Activated CD4-positive, alpha-beta memory T cell treated with anti-CD3 and anti-CD28 coated beads, Interleukin-2, amount 10 ng/mL, durations not matched to agents 7 days and 5 days (primary cell): ENCODE measurements at places on chromosomes 4 and X.

GRCh38 chr4:189001971-189002450 is 862.8 kb downstream of the TRIML1 start:
- DNase-seq = no peak

GRCh38 chr4:94848326-94848725 is 90.6 kb downstream of the BMPR1B start:
- no peak for DNase-seq

DNA sequence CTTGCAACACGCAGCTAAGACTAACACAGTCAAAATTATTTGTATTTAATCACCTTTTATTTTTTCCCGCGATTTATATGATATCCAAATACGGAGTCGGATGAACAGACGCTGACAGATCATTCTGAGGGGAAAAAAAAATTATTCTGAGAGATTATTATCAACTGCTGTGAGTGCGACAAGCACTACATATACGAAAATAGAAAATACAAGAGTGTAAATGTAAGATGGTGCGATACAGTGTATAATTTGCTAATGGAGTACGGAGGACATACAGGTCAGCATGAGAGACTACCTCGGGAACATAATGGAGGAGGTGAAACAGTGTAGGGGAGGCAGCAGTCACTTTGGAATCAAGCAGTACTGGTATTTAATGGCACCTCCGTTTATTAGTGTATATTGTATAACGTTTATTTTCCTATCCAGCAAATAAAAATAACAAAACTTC is 2.8 kb upstream of the LIN54 start:
- DNase-seq = no peak

- no peak for DNase-seq
These were observed 1431.1 kb upstream of the PCDH7 start for GRCh38 chr4:29289118-29289517.

DNA sequence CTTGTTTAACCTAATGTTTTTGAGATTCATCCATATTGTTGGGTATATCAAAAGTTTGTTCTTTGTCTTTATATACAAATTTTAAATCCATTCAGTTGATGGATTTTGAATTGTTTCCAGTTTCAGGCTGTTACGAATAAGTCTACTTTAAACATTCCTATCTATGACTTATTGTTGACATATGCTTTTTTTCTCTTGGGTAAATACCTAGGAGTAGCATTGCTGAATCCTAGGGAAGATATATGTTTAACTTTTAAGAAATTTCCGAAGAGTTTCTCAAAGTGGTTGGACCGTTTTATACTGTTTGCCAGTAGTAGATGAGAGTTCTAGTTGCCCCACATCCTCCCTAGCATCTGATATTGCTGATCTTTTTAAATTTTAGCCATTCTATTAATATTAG is 60.9 kb upstream of the IL13RA1 start:
- no peak for DNase-seq

GRCh38 chrX:22203186-22203585 is 69.5 kb upstream of the CBLL2 start:
- no peak for DNase-seq

DNA sequence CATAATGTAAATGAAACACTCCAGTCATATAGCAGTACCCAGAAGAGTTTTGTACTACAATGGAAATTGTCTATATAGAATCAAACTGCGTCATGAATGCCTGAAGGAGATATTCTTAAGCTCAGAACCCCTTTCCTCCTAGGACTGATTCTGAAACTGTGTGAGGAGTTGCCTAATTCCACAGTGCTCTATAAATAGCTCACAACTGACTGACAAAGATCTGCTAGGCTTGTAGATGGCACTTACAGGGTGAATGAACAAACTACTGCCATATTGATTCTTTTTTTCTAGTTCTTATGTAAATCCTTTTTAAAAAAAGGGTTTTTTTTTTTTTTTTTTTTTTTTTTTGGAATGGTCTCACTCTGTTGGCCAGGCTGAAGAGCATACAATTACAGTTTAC is 30.1 kb upstream of the UGT2B17 start:
- DNase-seq = no peak

GRCh38 chr4:98508829-98509598 is 149.4 kb downstream of the TSPAN5 start:
- DNase-seq = no peak

- DNase-seq = no peak
These were observed 58.7 kb upstream of the KLF3 start for GRCh38 chr4:38605181-38605752.

DNA sequence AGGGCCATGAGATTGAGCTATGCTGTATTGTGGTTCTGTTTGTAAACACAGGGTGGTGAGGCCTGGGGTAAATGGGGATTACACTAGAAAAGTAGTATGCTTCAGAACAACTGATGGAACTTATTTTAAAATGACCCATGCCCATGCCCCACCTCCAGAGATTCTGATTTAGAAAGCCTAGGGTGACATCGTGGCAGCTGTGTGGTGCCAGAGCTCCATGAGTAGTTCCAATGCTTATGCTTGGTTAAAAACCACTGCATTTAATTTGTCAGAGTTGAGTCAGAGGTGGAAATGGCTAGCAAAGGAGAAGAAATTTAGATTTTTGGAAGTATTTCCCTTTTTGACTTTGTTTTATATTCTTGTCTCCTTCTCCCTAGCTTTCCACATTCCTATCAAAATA is 63.4 kb upstream of the PDE5A start:
- no peak for DNase-seq

GRCh38 chrX:93461060-93461459 is 212.3 kb downstream of the NAP1L3 start:
- DNase-seq = no peak

DNA sequence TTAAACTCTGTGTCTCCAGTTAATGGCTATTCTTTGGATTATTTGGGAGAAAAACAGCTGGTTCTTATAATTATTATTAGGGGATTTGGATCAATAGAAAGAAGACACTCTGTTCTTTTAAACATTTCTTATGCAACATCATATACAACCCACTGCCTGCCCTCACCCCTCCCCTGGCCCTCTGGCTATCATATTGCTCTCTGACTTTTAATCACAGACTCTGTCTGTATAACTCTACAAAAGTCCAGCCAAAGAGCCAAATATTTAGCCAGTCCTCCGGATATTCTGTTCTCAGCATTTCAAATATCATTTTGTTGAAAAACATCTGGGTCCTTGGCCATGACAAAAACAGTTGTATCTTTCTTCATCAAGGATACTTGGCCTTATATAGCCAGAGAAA is 19.0 kb upstream of the PACRGL start:
- DNase-seq = no peak

DNA sequence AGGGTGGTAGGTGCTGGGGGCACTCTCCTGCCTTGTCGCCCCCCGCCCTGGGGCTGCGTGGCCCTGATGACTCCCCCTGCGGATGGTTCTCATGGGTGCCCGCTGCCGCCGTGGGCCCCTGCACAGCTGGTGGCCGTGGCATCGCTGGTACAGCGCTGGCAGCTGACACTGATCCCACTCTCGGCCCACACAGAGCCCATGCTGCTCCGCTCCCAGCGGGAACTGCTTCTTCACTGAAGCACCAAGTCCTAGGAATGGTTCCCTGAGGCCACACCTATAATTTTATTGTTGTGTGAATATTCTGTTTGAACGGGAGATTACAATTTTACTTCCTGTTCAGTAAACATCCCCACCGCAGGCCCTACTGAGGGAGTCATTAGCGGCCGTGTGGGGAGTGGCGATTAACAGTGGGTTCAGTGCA is 138.6 kb upstream of the NKX1-1 start:
- DNase-seq = no peak

- DNase-seq = no peak
These were observed 273.7 kb downstream of the DHRSX start for GRCh38 chrX:2226906-2227656.

DNA sequence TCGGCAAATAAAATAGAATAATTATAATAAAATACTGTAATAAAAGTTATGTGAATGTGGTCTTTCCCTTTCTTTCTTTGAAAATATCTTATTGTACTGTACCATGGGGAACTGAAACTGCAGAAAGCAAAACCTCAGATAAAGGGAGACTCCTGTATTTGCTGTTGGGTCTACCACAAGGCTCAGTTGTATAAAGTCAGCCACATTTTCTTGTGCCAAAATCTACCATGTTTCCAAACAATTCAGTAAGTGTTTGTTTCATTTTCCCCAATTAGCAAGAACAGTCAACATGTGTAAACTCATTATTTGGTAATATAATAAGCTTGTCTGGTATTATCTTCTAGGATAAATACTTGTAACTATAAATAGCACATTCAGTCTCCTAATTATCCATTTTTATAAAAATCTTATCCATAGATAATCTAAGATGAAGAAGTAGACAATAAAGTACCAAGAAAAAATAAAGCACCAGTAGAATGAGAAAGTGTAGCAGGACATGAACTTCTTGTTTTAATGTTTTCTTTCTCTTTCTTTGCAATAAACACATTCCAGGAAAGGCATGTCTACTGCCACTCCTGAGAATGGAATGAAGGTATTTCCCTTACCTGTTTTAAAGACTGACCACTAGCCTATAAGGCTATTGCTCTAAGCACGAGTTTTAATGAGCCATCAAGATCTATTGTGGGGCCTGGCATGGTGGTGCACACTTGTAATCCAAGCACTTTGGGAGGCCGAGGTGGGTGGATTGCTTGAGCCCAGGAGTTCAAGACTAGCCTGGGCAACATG is 15.0 kb upstream of the OTUD4 start:
- no peak for DNase-seq

DNA sequence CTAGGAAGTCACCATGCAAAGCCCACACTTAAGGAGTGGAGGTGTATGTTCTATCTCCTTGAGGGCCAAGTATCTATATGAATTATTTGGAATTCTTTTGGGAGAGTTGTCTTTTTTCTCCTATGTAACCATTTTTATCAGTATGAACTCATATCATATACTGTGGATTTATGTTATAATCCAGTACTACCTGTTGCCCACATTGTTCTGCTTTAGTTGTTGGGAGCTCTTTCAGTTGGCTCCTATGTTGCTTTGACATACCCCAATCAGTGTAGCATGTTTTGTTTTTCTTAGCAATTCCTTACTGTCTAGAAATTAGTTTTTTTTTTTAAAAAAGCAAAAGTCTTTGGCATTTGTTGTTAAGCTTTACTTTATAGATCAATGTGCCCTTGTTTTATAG is 13.0 kb downstream of the UCHL1 start:
- no peak for DNase-seq

DNA sequence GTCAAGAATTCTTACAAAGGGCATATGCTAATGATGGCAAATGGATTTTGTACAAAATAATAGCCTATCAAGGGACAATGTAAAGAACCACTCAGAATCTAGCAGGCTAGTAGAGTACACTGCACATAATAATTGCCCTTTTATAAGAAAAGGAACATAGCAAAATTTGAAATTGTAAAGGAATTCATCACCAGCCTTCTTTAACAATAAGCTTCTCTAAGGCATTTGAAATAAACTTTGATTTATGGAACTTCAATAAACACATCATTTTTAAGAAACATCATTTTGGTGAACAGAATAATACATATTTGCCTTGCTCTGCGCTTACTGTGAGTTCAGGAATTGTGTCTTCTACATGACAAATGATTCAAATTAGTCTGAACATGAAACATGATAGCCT is 9.7 kb upstream of the ATP10D start:
- no peak for DNase-seq

DNA sequence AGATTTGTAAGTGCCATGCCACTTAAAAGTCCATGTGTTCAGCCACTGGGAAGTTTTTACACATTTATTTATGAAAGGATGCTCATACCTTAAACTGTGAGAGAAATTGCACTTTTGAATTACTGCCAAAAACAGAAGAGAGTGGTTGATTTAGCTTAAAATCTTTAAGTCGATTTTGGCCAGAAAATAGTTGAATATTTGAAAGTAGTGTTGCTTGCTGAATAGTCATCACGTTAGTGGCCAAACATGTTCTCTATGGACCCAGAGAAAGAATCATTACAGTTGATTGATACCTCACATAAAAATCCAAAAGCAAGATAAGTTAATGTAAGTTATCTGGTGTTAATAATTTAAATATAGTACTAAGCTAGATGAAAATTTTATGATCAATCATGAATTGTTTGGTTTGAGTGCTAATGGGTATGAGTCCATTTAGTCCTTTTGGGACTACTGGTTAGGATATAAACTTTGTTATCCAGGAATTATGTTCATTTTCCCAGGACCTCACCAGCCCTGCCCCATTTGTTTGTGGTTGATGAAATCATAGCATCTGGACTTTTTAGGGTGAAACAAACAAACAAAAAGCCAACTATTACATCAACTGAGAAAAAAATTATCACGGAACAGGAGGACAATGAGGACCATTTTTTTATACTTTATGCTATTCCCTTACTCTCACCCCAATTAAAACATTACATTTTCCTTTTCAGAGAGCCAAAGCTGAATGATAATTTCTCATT is 6.3 kb downstream of the GIMD1 start:
- no peak for DNase-seq

- DNase-seq = no peak
These were observed 29.8 kb upstream of the HPGDS start for GRCh38 chr4:94372228-94372978.

- no peak for DNase-seq
These were observed 303.9 kb upstream of the GATB start for GRCh38 chr4:152064753-152065152.

DNA sequence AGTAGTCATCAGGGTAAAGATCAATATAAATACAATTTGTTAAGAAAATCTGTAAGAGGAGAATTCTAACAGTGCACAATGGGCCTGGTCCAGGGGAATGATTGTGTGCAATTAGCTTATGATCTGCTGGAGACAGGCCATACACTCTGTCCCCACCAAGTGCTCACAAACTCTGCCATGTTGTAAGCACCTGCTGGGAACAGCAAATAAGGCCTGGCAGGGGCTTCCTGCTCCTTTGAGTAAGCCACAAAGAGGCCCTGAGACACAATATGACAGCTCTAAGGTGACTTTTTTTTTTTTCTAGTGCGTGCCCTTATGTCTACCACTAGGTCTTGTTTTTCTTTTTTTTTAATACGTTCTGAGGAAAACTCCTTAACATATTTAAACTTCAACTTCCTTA is 866.3 kb upstream of the PCDH7 start:
- DNase-seq = no peak

DNA sequence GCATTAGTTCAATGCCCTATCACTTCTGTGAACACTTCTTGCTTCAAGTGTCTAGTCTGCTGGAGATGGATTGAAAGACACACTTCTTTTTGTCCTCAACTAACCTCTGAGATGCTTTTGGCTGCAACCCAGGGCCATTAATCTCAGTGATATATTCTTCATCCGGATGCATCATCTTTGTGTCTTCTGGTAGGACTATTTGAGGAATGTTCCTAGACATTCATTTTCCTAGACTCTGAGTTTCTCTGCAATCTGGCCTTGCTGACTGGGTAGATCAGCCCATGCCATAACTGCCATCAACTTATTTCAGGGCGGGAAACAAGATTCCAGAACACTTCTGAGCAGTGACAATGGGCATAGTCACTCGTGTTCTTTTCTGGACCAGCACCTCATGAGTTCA is 329.4 kb downstream of the PDGFC start:
- DNase-seq = no peak

DNA sequence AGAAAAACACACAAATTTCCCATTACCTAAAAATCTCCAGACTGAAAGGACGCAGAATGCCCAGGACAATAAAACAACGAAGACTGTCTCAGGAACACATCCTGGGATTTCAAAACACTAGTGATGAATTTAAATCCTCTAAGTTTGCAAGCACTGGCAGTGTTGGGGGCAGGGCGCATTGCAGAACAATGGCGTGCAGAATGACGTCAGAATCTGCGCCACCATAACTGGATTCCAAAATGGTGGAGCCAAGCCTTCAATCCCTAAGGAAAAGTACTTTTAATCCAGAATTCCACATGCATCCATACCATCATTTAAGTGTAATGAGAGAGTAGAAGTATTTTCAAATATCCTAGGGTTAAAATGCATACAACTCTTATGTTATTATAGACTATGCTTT is 679.1 kb downstream of the TRIML1 start:
- DNase-seq = no peak
